Activated naive CD8-positive, alpha-beta T cell treated with anti-CD3 and anti-CD28 coated beads, Interleukin-2, amount 50 U/mL, for 16 hours (primary cell): ENCODE measurements at places on chromosomes 7 and 10.

- no peak for DNase-seq
These were observed 573.8 kb downstream of the POM121L12 start for GRCh38 chr7:53609185-53609584.

- DNase-seq: no peak
These were observed 146.5 kb downstream of the TMEM178B start for GRCh38 chr7:141220263-141220880.

DNA sequence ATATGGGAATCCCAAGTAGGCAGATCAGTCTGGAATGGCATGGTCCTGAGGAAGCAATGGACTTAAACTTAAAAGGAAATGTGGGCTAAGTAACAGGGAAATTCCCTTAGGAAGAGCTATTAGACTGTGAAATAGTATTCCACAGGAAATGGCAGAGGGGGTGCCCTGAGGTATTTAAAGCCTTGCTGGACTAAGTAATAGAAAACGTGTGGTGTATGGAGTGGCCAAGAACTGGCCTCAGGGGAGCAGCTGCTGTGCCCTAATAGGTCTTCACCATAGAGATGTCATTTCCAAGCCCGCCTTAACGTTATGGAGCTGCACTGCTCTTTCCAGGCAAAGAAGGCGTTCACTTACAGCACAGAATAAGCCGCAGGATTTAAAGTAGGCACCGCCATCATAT, 365.2 kb upstream of the ZMIZ1 start:
- no peak for DNase-seq

DNA sequence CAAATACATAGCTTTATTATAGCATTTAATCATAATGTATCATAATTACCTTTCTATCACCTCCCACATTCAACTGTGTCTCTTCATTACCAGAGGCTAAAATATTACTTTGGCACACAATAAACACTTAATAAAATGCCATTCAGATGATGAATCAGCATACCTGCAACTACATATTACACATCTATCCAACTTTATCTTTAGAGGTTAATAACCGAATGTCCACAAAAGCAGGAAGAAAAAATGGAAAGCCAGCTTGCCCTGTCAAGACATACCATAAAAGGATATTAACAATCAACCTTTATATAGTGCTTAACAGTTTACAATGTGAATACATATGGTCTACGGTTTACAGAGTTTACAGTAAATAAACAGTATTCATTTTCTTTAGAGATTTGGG, 12.7 kb downstream of the CACUL1 start:
- no peak for DNase-seq

DNA sequence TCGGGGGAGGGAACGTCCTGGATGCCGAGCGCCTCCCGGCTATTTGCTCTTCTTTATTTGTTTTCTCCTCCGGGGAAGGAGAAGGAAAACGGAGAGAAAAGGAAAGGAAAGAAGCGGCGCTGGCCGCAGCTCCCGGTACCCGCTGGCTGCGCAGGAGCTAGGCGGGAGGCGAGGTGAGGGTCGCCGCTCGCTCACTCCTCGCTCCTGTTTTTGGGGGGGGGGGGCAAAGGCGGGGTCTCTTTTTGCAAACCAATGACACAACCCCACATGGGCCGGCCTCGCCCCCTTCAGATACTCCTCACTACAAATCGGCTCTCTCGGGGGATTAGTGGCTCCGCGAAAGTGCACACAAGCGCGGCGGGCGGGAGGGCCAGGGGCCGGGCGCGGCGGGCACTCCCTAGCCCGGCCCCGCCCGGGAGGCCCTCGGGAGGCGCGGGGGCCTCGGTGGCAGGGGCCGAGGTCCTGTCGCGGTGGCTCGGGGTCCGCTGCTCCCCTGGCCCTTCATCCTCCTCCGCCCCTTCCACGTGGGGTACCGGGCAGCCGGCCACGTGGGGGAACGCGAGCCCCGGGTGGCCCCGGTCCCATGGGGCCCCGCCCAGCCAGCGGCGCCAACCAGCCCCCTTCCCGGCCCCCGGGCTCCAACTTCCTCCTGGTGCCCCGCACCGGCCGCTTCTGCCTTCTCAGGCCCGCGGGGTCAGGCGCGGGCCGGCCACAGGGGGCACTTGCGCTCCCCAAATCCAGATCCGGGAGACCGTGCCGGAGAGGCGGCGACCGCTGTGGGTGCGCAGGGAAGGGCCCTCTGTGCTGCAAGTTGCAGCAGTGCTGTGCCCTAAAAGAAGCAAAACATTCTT, 718 bp upstream of the CTBP2 start:
- no peak for DNase-seq

DNA sequence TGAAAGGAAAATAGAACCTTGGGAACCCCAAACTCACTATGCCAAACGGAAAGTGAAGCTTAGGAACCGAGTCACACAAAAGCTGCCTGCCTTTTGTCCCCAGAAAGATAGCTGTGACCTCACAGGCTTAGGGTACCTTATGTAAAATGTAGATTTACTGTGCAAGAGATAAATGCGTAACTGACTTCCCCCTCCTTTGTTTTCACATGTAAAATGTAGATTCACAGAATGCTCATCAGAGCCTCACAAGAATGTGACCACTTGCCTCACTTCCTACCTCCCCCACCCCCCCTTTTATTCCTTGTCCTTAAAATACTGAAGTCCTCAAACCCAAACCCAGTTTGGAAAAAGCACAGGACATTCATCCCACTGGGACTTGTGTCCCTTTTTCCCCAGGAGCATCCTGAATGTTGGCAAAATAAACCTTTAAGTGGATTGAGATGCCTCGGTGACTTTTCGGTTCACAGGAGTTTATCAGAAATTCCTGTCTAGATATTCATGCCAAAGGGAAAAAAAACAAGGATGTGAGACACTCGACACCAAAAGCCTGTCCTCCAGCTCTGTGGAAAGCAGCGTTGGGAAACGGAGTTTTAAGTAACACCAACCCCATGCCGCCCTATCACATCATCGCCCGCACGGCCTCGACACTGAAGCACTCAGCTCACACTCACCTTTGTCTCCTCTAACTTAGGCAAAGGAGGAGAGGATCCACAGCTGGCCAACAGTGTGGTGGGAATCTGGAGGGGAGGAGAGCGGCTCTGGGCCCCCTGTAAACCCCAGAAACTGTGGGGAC, 45.9 kb downstream of the SVIL start:
- no peak for DNase-seq

DNA sequence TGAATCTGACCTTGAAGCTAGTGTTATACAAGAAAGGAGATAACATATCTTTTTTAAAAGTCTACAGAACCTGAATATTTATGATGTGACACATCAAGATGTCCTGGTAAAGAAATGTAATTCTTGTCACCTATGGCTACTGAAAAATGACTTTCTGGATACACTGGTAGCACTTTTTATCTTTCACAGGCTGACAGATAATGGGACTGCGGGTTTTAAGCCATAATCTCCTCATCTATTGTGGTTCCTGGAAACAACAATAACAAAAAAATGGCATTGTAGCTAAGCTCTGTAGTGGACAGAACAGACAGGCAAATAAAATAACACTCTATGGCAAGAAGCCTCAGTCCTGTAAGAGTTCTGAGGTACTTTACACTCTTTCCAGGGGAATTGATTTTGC, 31.6 kb upstream of the YAE1 start:
- DNase-seq: no peak

DNA sequence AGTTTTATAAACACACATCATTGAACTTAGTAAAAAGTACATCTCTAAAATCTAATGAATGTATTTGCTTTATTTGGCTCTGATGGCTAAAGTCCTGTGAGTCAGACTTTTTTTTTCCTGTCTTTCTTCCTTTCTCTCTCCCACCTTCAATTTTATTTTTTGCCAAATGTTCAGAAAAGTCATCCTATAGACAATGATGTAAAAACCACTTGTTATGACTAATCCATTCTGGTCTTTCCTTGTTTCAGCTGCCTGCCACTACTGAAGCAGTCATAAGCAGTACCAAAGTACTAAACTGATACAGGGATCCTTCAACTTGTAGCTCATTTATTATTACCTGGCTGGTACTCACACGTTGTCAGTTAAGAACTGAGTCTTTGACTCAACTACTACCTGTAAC, 23.9 kb downstream of the HECTD2 start:
- DNase-seq: no peak

GRCh38 chr7:134552105-134552504, 3.2 kb downstream of the AKR1B15 start:
- no peak for DNase-seq

DNA sequence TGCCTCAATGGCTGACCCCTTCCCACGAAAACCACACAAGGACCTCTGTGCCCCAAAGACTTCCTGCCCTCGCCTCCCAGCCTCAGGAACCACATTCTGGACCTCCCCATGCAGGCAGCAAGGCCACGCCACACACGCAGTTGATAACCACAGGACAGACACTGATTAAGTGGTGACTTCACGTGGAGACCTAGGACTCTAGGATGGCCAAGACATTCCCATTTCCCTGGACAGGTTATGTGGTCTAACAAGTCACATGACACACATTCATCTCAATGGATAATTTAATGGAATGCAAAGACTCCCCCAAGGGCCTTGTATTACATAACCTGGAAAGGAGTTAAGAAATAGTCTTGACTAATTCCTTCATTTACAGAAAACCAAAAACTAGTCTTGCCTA, 110.2 kb downstream of the LARP4B start:
- no peak for DNase-seq

DNA sequence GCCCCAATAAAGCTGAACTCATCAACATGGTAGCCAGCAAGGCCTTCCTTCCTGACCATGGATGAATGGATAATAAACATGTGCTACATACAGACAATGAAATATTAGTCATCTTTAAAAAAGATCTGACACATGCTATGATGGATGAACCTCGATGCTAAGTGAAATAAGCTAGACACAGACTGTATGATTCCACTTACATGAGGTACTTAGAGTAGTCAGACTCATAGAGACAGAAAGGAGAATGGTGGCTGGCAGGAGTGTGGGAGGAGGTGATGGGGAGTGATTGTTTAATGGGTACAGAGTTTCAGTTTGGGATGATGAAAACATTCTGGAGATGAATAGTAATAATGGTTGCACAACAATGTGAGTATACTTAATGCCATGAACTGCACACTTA, 114.1 kb upstream of the SORCS3 start:
- DNase-seq: no peak

DNA sequence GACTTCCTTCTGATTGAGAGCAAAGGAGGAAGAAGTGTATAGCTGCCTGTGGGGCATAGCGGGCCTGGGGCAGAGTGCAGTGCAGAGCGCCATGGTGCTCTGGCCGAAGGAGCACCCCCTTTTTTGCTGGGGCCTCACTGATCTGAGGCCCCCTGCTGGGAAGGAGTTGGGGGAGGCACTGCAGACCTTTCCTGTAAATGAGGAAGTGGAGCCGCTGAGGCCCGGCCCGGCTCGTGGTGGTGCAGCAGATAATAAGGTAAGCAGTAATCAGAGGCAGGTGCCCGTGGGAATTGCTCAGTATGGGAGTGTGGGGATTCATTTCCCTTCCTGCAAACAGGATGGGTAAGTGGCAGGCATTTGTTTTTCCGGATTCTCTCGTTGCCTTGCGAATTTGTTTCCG, 373.7 kb upstream of the MKI67 start:
- no peak for DNase-seq

- DNase-seq: no peak
These were observed 28.6 kb downstream of the VIM start for GRCh38 chr10:17256627-17257026.

- no peak for DNase-seq
These were observed 44.4 kb upstream of the GAD2 start for GRCh38 chr10:26172131-26172530.

DNA sequence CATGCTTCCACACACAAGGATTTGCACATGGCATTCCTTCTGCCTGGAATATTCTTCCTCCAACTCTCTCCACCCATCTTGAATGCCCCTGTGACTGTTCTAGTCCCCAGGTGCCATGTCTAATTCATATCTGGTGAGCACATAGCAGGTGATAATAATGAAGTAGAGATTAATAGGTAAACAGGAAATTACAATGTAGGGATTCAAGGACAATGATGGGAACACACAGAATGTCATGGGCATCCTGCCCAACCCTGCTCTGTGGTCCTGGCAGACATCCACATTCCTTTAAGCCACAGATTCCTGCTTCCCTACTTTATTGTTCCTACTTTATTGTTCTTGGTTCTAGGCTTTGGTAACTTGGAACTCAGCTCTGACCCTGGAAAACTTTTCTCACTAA, 115.8 kb downstream of the THSD7A start:
- DNase-seq: no peak

DNA sequence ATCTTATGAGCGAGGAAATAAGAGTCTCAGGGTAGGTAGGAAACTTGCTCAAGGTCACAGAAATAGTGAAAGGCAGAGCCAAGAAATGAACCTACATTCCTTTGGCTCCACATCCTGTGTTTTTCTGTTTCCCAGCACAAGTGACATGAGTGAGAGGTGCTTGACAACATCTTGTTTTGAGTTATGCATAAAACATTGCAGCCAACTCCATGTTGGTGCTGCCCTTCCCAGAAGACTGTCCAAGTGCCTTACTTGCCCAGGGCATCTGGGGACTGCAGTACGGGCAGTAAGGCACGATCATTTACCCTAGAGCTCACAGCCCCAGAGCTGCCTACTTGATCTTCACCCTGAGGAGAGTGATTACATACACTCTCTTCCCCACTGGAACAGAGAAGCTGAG, 148.8 kb downstream of the NOC3L start:
- DNase-seq: no peak

DNA sequence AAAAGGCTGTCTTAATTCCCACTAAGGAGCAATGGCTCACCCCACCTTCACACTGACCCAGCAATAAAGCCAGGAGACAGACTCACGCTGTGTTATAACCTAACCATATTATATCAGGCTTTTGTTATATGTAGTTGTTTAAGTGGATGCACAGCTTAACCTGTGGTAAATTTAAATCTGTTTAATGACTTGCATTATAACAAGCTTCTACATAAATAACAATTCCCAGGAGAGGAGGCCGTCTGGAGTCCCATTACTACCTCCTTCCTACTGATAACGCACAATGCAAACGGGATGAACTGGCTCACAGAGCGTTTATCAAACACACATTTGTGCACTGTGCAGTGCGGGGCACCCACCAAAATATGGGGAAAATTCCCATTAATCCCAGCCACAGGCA, 102.1 kb upstream of the MGMT start:
- no peak for DNase-seq

- DNase-seq: no peak
These were observed 34.1 kb downstream of the DNAJB9 start for GRCh38 chr7:108603656-108604306.

- no peak for DNase-seq
These were observed 12.7 kb upstream of the PAPSS2 start for GRCh38 chr10:87646935-87647334.

GRCh38 chr7:47496056-47496665, 85.8 kb downstream of the TNS3 start:
- no peak for DNase-seq
